ENCODE measurements at places on chromosomes 7 and 10.

DNA sequence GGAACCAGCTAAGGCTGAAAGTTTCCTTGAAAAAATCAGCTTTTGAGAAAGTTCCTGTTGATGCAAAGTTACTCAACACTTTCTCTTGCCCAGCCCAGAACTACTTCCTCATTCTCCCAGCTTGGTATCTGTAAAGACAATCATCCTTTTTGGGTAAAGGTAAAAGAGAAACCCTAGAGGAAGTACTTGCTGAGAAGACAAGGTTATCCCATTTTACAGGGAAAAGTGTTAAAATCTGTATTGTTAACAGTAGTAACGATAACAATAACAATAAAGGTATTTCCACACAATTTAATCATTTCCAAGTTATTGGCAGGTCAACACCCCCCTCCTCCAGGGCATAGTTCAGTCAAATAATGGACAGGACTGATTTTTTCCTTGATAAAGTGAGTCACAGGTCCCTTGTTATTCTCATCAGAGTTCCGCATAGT, 2.4 kb downstream of the ALOX5 start:
- no peak for DNase-seq

DNA sequence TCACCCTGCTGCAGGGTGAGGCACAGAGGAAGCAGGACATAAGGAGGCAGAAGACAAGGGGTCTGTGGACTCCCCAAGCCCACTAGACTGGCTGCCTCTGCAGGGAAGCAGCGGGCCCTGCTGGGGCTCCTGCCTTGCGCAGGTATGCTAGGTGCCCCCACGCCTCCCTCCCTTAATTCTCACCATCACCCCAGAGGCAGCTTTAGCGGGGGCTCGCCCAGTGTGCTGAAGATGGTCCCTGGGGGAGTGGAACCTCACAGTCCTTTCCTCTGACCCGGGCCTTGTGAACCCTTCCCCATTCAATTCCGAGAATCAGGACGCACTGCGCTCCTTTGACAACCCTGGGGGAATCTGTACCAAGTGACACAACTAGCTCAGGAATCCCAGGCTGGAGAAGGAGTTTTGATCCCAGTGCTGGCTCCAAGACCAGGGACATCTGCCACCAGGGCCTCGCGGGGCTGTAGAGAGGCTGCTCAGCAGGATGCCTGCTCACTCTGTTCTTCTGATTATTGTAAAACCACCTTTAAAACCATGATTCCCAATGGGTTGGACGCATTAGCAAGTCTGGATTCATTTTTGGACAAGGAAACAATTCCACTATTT, 468.4 kb downstream of the TCERG1L start:
- no peak for DNase-seq

DNA sequence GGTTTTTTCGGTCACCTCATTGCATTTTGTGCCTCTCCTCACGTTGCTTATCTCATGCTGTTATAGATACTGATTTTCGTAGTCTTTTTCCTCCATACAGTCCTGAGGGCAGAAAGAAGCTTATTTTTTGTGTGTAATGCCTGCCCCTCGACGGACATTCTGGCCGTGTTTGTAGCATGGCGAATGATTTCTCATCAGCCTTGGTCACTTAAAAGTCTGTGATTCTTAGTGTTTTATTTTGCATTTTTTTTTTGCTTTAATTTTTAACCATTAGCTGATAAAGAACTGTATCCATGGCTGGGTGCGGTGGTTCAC, 469 bp upstream of the NOC3L start:
- DNase-seq: no peak

- DNase-seq: no peak
Observed at GRCh38 chr10:84765086-84765485, 436.7 kb downstream of the CCSER2 start.

DNA sequence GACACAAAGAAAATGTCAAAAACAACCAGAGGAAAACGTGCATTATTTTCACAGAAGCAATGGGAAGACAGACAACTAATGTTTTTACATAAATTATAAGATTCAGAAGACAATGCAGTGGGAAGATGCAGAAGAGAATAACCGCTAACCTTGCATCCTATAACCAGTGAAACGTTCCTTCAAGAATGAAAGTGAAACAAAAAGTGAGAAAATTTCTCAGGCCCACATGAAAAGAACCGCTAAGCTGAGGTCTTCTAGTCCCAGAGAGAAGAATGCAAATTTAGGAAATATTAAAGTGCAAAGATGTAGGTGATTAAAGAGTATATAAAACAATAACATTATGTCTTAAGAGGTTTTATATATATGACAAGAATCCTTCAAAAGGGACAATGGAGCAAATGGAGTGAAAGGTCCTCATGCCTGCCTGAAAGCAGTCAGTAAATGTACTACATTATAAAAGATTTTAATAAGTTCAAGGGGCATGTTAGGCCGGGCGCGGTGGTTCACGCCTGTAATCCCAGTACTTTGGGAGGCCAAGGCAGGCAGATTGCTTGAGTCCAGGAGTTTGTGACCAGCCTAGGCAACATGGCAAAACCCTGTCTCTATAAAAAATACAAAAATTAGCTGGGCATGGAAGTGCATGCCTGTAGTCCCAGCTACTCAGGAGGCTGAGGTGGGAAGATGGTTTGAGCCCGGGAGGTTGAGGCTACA, 43.1 kb upstream of the DDC start:
- DNase-seq: no peak

DNA sequence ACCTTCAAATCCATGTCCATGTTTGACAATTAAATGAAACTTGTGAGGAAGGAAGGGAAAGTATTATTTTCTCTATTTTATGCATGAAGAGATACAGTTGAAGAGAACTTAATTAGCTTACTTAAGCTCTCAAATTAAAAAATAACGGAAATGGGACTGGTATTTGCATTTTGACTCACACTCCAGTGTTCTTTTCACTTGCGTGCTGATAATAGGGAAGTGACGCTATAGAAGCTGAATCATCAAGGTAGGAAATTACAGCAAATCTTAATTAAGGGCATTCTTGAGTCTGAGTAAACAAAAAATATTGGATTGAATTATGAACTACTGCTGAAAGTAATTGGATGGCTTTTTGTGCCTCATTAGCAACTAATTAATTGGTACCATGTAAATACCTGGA, 44.0 kb upstream of the NPVF start:
- no peak for DNase-seq

DNA sequence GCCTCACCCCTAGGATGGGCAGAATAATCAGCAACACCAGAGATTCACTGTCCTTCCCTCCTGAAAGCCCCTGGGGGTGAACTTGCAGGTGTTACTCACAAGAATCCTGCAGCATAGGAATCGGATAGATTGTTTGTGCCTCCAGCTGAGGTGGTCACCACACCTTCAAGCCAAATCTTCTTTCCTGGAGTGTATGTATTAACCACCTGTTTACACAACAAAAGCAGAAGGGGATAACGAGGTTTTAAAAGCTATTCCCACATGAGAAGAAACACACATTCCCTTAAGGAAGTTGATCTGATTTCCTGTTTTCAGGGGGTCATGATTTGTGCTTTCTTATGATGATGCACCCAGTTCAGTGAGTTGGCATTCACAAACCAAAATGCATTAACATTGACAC, 173.8 kb upstream of the HPS1 start:
- DNase-seq: no peak

DNA sequence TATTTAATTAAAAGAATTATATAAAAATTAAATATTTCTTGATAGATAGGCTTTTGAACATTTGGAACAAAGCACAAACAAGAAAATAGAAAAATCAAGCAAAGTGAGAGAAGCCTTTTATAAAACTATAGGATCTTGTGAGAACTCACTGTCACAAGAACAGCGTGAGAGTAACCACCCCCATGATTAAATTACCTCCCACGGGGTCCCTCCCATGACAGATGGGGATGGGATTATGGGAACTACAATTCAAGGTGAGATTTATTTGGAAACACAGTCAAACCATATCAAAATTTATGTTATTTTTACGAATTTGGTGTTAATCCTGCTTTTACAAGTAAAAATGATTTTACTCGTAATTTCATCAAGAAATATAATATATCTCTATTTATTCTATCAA, 1136.1 kb upstream of the POT1 start:
- DNase-seq: no peak

All from hematopoietic multipotent progenitor cell treated with erythropoietin and hydrocortisone succinate and interleukin-3 and kit ligand, for 15 days (in vitro differentiated cells).